Left forelimb (tissue), 1 donor: ENCODE measurements at places on chromosomes 13 and 19.

- no peak for DNase-seq
Observed at GRCh38 chr13:89199138-89199537, 1528.0 kb downstream of the SLITRK5 start.

GRCh38 chr13:96020155-96020575, 33.0 kb downstream of the UGGT2 start:
- no peak for DNase-seq

DNA sequence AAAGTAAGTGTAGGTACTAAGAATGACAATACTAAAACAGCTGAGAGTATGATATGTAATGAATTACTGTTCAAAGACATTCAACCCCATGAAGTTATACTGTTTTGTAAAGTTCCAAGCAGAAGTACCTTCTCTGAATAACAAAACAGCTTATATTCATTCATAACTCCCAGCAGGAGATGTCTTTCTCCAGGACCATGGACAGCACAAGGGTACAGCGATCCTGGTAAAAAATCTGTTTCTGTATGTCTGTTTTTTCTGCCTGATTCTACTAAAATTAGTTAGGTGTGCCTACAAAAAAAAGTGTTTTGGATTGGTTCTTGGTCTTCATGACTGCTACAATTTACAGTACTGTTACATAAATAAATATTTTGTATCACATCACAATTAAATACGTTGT, 172.5 kb upstream of the SLITRK5 start:
- no peak for DNase-seq

DNA sequence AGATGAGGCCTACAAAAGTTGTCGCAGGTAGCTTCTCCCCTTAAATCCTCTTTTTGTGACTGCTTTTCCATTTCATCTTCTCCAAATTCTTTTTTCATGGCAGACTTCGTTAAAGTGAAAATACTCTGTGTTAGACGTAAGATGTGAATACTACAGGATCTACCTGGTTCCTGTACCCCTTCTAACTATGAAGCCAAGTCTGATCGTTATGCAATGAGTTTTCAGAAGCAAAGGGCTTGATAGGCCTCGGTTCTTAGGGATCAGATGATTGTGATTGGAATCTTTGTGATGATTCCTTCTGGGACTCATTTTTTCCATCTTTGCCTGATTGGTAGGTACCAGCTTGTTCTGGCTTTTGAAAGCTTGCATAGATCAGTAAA, 86.9 kb downstream of the PCCA start:
- DNase-seq, result no peak
